ENCODE measurements at places on chromosomes 16 and 17.
A peak's percentile ranks its signal among the peaks of the same experiment; 100 is the strongest.

DNA sequence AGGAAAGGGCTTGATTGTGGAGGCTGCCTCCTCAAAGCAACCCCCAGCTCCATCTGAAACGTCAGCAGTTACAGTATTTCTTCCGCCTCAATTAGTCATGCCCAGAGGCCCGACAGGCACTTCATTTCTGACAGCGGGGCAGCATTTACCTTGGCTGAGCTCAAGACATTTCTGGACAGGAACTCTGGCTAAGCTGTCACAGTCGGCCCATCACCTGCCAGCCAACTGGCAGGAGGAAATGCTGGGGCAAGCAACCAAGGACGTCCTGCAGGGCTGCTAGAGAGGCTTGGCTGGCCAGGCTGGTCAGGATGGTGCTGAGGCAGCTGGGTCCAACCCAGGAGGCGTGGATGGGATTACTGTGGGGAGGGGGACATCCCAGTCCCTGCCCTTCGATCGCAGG, 27.8 kb downstream of the PLXDC1 start:
- DNase-seq = no peak

- DNase-seq = no peak
These were observed 109.6 kb downstream of the CLEC16A start for GRCh38 chr16:11053916-11054460.

DNA sequence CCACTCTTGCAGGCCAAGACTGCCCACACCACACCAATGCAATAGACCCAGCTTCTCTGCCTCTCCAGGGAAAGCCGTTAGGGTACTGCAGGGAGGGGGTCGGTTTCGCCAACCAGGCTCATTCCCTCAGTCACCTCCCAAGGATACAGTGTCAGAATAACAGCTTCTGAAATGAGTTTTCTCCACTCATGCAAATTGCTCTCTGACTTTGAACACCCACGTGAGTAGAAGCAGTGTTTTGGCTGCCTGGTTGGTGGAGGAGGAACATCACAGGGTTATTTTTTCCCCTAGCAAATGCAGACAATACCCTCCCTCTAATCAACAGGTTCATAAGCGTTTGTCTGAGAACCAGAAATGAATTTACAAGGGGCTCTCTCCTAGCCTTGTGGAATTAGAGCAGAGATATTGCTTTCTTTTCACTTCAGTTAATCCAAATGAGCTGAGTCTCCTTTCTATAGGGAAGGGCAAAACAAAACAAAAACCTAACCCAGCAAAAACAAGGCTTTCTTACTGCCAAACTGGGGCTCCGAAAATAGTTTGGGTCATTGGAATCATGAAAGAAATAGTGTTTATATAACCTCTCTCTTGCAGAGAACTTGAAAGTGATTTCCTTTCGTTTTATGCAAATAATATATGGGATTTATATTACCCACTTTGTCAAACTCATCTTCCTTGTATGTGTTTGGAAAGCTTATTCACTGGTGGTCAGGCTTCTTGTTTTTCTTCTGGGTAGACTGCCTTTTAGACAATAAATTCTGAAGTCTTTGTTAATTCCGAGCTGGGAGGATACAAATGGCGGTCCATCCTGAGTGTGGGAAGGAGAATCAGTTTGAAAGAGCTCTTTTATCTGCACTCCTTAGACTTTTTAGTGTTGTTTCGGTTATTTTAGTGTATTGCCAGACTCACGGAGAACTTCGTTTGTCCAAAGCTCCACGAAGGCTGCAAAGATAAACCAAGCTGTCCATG, 229.9 kb downstream of the MSI2 start:
- DNase-seq = no peak

GRCh38 chr16:4664538-4665418, 28.6 kb upstream of the NUDT16L1 start:
- DNase-seq = peak; percentile 29

DNA sequence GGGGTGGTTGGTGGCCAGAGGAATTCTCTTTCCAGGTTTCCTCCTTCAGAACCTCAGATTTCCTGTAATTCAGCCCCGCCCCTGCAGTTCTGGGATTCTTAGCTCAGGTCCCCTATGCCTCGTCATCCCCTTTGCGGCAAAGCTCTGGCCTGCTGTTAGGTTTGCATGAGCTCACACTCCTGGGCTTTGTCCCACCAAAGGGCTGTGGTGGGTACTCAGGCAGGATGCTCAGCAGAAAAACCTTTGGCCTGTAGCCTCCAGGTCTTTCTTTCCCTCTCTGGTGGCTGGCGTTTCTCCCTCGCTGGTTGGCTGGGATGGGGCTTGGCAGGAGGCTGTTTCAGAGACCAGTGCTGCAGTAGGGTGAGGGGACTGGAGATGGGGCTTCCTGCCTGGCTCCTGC, 9.6 kb upstream of the PLEKHG4 start:
- no peak for DNase-seq

DNA sequence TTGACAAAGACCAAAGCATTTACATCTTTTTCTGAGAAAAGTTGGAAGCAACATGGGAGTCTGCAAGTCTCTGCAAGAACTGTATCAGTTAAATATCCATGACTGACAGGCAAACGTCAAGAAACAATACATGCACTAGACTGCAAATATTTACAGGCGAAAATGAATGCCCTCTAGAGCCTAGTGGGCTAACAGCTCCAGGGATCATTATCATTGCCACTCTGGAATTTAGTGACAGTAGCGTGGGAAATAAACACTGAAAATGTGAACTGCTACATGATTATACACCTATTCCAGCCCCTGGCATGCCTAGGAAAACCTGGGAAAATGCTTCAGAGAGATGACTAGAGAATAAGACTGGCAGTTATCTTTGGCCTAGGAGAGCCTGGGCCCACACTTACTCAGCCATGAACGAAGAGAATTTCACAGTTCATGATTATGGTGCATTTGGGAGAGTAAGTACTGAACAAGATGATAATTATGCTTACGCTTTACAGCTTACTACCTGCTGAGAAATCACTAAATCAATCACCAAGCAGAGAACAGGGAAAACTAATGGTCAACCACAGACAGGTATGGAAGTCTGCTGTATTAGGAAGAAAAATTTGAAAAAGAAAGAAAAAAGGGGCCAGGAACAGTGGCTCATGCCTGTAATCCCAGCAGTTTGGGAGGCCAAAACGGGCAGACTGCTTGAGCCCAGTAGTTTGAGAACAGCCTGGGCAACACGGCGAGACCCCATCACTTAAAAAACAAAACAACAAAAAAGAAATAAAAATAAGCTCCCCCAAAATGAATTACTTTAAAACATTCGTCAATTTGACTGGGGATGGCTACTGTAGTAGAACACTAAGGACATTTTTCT, 66.6 kb upstream of the CLEC18B start:
- DNase-seq = no peak

- DNase-seq = no peak
These were observed 4.3 kb downstream of the ABI3 start for GRCh38 chr17:49214676-49215360.

GRCh38 chr16:72897707-72898106, 150.2 kb downstream of the ZFHX3 start:
- DNase-seq = no peak

GRCh38 chr17:80843741-80844156, 147.9 kb upstream of the CHMP6 start:
- no peak for DNase-seq

GRCh38 chr17:40561294-40561870, 3.9 kb downstream of the CCR7 start:
- no peak for DNase-seq

GRCh38 chr16:55828680-55829079, 4.2 kb downstream of the CES1 start:
- DNase-seq = no peak

DNA sequence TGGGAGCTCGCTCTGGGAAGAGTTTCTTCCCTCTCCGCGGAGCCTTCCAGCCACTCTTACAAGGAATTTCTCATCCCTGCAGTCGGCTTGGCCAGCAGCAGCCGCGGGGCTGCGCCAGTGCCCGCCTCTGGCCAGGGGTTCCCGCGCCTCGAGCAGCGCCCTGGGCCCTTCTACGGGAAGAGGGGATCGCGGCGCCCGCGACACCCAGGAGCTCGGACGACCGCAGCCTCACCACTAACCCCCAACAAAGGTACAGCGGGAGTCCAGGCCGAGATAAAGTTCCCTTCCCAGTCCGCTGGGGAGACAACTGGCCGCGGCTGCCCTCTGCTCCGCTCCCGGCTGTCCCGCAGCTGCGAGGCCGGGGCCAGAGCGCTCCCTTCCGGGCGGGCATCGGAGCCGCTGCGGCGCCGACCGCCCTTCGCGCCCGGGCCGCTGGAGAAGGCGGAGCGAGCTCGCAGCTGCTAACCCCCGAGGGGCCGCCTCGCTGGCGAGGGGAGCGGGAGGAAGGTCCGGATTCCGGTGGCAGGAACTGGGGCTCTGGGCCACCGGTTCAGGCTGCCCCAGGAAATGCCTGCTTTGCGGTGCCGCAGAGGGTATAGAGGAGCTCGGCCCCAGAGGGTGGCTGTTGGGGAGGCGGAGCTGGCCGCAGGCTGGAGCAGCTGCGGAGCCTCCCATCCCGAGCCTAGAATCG, 3.6 kb upstream of the HS3ST3B1 start:
- no peak for DNase-seq

GRCh38 chr17:1830288-1830687, 483 bp downstream of the RPA1 start:
- no peak for DNase-seq

DNA sequence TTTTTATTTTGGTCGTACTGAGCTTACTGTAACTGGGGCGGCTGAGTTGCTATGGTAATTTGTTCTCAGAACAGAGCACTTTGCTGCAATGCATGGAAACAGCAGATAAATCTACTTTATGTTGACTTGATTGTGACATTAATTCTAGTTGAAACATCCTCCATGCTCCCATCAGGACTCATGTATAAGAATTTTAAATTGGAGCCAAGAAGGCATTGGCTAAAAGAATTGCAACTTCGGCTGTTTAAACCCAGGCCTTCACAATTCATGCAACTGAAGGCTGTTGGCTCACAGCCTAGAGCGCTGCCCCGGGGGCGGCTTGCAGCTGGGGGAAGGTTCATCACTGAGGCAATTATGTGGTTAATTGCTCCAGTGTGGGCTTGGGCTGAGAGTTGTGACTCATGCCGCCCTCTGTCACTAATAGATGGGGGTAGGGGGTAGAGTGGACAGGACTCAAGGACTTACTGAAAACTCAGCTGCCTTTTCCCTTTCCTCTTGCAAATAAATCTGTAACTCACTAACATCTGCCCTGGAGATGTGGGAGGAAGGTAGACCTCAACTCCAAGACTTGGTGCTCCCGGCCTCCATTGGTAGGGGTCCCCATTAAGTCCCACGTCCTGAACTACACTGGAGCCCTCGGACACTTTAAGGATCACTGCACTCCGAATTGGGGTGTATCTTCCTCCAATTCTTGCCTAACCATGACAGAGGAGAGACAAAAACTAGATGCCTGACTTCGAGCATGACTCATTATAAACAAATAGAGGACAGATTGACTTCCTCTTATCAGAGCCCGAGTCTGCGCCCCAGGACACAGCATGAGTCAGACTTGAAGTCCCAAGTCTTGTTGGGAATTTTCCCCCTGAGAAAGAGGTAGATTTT, 37.5 kb downstream of the ERCC4 start:
- no peak for DNase-seq

GRCh38 chr17:61461967-61462718, 9.9 kb downstream of the TBX4 start:
- no peak for DNase-seq

DNA sequence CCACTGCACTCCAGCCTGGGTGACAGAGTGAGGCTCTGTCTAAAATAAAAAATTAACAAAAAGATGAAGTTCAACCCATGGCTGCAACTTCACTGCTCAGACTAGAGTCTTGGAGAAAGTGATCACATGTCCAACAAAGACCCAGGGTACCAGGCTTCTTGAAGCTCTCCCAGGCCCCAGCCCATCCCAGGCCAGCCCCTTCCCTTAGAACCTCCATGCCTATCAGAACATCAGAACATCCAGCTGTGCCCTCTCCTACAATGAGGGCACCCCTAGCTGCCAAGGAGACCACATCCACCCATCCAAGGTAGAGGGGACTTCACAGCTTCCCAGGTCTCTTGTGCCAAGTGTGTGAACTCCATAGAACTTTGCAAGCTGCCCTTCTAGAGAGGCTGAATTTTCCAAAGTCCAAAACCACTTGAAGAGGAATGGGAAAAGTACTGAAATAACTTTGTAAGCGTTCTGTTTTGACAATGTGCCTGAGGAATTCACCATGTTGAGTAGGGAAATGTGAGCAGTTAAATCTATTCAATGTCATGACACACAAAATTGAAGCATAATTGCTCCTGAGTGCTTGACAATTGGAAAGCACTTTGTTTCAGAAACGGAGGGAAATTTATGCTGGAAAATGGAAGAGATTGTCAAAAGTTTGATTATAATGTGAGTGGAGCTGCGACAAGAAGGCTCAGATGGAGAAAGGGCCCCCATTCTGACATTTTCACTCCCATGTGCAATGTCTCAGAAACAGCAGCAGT, 230.4 kb downstream of the ZNF423 start:
- DNase-seq = no peak

- DNase-seq = no peak
These were observed 38.5 kb downstream of the ERCC4 start for GRCh38 chr16:13958474-13958873.

GRCh38 chr17:4945176-4945943, 3.0 kb downstream of the PFN1 start:
- peak; percentile 73 for DNase-seq

DNA sequence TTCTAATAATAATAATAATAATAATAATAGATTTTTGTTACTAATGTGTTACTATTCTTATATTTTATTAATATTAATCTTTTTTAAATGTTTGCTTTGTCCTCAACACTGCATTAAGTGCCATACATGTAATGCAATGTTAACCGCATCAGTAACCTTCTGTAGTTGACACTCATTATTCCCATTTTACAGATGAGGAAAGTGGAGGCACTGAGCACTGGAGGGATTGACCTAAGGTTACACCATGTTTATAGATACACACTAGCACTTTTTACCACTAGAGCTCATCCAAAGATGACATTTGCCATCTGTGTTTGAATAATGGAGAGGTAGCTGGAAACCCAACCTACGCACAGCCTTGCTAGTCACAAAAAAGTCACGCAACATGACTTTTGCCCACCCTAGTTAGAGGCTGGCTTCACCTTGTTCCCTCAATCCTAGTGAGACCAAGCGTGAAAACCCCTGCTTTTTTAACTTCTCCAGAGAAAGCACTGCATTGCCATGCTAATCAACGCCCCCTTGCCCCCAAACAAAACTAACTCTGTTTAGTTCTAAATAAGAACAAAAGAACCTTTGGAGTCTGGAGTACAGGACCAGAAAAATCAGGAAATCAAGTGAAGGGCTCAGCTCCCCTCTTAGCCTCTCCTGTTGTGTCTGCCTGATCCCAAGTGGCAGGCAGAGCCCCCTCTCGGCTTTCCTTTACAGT, 2.3 kb downstream of the ARSG start:
- DNase-seq = no peak

All from stimulated activated CD4-positive, alpha-beta T cell treated with anti-CD3 and anti-CD28 coated beads, Interleukin-4, amount 100 ng/mL, for 48 hours (primary cell).